ENCODE measurements at places on chromosomes 4 and X. TPM values are rescaled to one million over a fixed set of nuclear protein-coding genes. Genes with fewer than 3 reads are reported as not detected.

DNA sequence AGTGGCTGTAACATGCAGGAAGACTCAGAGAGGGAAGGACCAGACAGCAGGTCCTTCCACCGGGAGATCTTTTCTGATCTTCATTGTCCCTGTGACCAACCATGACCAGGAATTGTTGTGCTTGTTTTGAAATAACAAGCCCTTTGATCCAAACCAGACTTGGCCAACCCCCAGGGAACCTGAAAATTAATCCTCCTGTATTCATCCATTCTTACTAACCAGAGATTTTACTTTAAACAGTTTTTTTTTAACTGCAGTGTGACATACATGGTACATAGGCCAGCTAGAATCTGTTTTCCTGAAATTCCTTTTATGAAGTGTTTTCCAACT is 4.0 kb downstream of the WFS1 start:
- DNase-seq = no peak

- DNase-seq = no peak
Observed at GRCh38 chr4:89496851-89497250, 189.3 kb upstream of the GPRIN3 start.

DNA sequence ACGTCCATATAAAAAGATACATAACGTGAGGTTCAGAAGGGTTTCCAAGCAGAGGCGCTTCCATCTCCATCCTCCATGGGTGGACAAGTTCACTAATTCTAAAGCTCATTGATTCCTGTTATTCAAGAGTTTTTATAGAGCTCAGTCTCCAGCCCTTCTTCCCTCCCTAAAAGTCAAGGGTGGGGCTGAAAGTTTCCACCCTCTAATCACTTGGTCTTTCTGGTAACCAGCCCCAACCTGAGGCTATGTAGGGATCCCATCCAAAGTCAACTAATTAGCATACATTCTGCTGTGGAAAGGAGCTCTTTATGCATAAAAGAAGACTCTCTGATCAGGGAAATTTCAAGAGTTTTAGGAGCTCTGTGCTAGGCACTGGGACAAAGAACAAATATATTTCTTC is 46.9 kb upstream of the VEGFC start:
- no peak for DNase-seq

The STAP1 gene
- total RNA-seq = not detected

The NPY2R gene
- not detected for total RNA-seq

- DNase-seq = no peak
Observed at GRCh38 chrX:113529426-113530013, 688.9 kb upstream of the AMOT start.

DNA sequence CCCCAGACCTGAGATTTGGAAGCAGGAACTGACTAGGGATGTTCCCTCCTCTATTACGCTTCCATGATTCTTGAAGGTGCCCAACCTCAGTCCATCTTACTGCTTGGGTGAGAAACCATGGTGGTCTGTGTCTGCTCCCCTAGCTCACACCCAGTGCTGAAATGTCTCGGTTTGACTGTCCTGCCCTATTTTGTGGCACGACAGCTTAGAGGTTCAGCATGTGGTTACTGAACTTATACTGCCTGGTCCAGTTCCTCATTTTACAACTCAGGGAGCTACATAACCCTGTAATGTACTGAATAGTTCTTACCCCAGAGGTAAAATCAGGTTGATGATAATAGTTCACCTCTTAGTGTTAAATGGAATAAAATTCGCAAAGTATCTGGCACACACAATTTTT is 203.1 kb downstream of the RBM46 start:
- no peak for DNase-seq

The KIAA1210 gene
- not detected for total RNA-seq

The ETDB gene
- not detected for total RNA-seq

DNA sequence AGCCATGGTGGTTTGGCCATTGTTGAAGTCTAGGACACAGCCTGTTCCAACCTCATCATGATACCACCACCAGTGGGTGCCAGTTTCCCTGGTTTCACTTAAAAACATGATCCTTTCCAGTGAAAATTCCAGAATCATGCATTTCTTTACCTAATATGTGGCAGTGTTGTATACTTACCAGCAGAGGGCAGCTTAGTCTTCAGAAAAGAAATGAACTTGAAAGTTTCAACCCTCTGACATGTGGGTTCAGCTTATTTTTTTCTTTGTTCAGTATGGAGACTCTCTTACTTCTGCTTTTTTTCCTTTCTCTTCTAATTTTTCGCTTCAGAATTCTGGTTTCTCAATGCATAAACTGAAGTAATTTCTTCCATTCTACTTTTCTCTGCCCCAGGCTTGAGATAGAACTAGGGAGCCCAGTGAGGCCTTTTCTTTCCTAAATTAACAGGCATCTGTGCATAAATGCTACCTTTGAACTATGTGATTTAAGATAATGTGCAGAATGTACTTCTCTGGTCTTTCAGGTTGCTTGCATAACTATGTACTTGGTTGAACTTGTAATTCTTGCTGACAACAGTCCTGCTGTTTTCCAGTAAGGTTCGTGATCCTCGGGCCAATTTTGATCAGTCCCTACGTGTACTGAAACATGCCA is 10.7 kb downstream of the LIAS start:
- DNase-seq = peak; percentile 75

The PAGE2B gene
- not detected for total RNA-seq

DNA sequence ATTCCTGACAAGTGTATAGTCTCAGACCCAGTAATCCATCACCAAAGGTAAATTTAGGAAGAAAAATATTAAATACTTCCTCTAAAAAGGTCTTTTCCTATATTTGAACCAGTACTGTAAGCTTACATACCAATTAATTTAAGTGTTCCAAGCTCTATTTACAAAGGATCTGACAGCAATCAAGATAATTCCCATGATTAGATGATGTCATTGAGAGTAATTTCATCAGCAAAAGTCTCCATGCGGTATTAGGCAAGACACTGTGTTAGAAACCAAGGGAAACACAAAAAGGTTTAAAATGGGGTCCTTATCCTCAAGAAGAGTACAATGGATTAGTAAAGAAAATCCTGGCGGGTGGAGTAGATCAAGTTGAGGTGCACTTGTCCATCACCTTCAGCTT is 198.5 kb downstream of the PRDM5 start:
- DNase-seq = no peak

DNA sequence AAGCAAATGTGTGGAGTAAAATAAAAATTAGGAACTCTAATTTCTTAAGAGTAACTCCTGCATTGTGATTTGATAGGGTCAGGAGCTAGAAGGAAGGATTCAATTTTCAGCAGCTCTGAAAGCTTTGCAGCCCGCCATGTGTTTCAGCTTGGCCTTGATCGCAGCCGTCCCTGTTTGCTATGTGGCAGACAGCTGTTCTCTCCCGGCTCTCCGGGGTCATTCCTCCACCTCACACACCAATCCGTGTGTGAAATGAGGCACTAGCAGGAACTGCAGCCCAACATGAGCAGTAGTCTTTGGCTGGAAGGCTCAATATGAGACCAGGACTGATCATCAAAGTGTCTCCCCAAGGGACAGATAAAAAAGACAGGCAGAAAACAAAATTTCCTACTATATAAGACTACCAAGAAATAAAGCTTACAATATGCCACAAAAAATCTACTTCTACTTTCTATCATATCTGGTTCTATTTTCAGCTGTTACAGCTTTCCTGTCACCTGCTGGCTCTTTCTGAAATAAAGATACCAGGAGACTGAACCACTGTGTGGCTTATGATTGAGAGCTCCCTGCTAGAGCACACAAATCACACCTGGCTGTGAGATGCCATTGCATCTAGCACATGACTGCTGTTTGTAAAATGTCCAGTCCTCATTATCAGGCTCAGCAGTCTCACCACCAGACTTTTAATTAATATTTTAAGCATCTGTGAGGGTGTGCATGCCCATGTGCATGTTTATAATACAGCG is 44.1 kb upstream of the SEC24B start:
- no peak for DNase-seq

The SH3RF1 gene
- 18.4 TPM for total RNA-seq

GRCh38 chr4:78603384-78603783 is 51.8 kb downstream of the ANXA3 start:
- DNase-seq = no peak

DNA sequence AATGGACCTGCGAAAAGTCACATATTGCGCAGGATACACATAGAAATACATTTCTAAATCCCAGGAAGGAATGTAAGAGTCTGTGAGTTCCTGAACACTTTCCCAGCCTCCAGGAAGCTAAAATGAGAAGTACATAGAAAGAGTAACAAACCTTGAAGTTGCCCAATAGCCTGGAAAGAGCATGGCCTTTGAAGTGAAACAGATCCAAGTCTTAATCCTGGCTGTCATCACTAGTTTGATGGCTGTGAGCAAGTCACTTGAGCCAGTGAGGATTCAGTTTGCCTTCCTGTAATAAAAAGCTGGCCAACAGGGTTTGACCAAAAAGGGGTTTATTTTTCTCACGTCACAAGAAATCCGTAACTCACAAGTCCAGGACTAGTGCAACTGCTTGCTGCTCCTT is 69.8 kb downstream of the ARHGEF38 start:
- no peak for DNase-seq

GRCh38 chr4:111775556-111776297 is 369.5 kb upstream of the FAM241A start:
- no peak for DNase-seq

GRCh38 chrX:51257490-51257889 is 75.1 kb upstream of the NUDT10 start:
- peak; percentile 8 for DNase-seq

- no peak for DNase-seq
Observed at GRCh38 chr4:83043801-83044407, 8.9 kb downstream of the COPS4 start.

The MAGED4 gene
- 2.2 TPM for total RNA-seq

- peak; percentile 3 for DNase-seq
Observed at GRCh38 chr4:161680146-161680545, 483.7 kb downstream of the FSTL5 start.

GRCh38 chr4:184328022-184328736 is 110.5 kb upstream of the ENPP6 start:
- DNase-seq = no peak

DNA sequence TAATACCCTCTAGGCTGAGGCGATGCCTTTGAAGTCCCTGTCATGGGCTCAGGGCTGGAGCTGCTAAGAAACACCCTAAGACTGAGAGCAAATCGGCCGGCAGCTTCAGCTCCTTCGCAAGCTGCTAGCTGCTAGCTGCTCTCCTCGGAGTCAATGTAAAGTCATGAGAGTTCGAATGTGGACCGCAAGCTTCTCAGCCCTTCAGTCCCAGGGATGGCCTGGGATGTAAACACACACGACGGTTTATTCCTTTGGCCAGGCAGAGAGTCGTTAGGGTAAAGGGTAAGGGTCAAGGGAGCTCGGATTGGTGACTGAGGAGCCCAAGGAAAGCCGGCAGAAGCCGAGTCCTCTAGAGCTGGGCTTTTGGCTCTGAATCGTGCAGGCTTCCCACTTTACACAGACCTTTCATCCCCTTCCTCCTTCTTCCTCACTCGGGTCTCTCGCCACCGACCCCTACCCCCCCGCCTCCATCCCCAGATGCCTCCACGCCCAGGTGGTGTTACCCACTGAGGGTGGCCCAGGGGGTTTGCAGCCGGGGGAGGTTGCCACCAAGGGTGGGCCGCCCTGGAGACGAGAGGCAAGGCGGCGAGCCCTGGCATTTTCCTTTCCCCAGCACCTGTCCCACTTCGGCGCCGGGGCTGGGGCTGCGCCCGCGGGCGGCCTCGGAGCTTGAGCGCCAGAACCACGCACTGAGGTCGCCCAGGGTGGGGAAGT is 3.1 kb upstream of the BCORL1 start:
- no peak for DNase-seq

The ITGB1BP2 gene
- total RNA-seq = 1.4 TPM

GRCh38 chr4:66565801-66566200 is 895.5 kb upstream of the EPHA5 start:
- no peak for DNase-seq

GRCh38 chrX:41733939-41734338 is 10.0 kb downstream of the GPR82 start:
- no peak for DNase-seq

GRCh38 chr4:176548571-176548970 is 228.8 kb downstream of the SPCS3 start:
- no peak for DNase-seq

GRCh38 chr4:156773648-156774357 is 197.8 kb downstream of the PDGFC start:
- DNase-seq = no peak

The MSN gene
- total RNA-seq = 509 TPM

GRCh38 chr4:5890063-5890727 is 2.7 kb downstream of the CRMP1 start:
- no peak for DNase-seq
